Kidney epithelial cell (primary cell): ENCODE measurements at places on chromosomes 2 and 18.

- peak; percentile 29 for DNase-seq
These were observed 299.0 kb downstream of the FBXO15 start for GRCh38 chr18:73848656-73849055.

DNA sequence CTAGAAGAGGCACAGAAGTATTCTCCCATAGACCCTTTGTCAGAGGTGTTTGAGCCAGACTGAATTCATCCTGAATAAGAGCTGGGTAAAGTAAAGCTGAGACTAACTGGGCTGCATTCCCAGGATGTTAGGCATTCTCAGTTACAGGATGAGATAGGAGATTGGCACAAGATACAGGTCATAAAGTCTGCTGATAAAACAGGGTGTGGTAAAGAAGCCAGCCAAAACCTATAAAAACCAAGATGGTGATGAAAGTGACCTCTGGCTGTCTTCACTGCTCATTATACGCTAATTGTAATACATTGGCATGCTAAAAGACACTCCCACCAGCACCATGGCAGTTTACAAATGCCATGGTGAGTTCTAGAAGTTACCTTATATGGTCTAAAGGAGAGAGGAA lies 364.9 kb upstream of the TMEFF2 start:
- DNase-seq, result no peak

GRCh38 chr2:56040189-56040588 lies 116.6 kb upstream of the EFEMP1 start:
- DNase-seq, result no peak

- DNase-seq, result no peak
These were observed 27.6 kb upstream of the STAT1 start for GRCh38 chr2:191041418-191042161.

- DNase-seq, result no peak
These were observed 992.2 kb upstream of the PIK3C3 start for GRCh38 chr18:40962784-40963183.

GRCh38 chr2:10900216-10901109 lies 11.3 kb upstream of the KCNF1 start:
- no peak for DNase-seq

DNA sequence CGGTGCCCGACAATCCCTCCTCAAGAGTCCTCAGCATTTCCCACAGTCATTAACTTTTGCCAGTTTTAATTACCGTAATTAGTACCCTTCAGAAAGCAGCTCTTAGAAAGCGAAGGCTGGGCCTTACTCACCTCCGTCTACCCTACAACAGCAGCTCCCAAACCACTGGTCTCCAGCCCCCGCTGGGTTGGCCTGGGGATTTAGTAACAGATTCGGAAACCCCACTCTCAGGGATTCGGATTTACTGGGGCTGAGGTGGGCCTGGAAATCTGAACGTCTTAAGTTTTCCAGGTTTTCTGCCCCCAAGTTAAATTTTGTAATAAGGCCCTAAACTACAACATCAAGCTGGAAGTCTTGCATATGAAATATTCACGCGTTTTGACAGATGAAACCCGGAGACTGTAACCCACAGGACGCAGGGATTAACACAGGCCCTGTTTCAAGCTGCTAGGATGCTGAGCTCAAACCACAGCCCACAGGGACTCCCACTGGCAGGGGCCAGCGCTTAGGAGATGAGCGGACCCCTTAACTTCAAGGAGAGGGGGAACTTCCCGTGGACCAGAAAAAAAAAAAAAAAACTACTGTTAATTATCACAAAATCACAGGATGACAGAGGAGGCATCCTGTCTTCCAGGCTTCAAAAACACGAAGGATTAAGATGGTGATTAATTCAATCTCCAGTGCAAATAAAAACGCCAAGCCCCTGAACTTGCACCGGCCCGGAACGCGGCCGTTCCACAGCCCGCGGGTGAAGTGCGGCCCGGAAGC lies 985 bp downstream of the ILKAP start:
- DNase-seq, result no peak

DNA sequence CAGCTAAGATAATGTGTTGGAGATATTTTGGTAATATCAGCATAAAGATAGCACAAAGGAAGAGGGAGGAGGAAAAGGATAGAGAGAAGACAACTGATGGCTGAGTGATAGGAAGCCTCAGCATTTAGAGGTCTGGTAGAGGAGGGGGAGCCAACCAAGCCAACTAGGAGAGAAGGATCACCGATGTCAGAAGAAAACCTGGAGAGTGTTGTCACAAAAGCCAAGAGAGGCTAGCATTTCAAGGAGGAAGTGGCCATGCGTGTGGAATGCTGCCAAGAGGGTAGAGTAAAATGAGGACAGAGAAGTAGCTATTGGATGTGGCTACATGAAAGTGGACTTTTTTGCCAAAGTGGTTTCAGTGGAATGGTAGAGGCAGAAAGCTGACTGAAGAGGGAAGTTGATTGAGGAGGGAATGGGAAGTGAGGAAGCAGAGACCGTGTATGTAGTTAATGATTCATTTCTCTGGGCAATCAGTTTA lies 34.3 kb downstream of the LCLAT1 start:
- no peak for DNase-seq

- no peak for DNase-seq
These were observed 60.6 kb downstream of the ETAA1 start for GRCh38 chr2:67457699-67458098.

DNA sequence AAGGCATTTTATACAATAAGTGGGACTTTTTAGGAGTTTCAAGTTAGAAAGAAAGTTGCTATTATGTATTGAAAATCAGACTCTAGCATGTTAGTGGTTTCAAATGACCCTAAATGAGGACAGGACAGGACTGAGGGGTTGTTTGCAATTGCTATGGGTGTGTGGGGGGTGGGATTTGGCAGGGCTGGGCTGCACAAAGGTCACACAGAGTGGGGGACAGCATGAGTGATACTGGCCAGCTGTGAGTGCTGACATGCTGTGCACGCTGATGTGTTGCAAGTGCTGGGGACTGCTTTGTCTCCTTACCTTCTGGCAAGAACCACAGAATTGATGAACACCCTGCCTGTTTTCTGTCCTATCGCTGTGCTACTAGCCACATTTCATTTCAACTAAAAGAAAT lies 29.8 kb downstream of the RNMT start:
- DNase-seq, result no peak

DNA sequence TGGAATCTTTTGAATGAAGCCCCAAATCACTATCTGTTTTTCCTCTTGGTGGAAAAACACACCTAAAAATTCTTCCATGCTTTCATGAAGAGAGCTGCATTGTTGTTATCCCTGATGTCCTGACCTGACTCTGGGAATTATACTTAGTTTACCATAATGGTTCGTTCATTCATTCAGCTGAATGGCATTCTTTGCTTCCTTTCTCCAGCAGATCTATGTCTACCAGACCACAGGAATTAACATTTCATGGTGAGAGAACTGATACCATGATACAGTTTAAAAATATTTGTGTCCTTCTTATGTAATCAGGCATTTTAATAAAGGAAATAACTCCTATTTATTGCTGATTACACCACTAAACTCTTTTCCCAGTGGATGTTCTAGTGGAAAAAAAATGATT lies 11.1 kb upstream of the SLC4A10 start:
- DNase-seq, result no peak

DNA sequence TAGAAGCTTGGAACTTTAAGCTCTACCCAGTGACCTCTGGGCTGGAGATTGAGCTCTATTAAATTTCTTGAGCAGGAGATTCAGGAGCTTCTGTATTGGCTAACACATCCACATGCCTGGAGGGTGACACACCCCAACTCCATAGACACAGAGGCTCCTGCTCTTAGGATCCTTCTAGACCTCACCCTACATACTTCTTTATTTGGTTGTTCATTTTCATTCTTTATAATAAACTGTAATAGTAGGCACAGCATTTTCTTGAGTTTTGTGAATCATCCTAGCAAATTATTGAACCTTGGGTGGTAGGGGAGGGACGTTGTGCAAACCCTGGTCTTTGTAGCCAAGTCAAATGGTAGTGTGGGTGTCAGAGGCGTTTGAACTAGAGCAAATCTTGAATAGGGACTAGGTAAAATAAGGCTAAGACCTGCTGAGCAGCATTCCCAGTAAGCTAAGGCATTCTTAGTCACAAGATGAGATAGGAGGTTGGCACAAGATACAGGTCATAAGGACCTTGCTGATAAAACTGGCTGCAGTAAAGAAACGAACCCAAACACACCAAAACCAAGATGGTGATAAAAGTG lies 323.8 kb upstream of the GALNT5 start:
- DNase-seq, result no peak

DNA sequence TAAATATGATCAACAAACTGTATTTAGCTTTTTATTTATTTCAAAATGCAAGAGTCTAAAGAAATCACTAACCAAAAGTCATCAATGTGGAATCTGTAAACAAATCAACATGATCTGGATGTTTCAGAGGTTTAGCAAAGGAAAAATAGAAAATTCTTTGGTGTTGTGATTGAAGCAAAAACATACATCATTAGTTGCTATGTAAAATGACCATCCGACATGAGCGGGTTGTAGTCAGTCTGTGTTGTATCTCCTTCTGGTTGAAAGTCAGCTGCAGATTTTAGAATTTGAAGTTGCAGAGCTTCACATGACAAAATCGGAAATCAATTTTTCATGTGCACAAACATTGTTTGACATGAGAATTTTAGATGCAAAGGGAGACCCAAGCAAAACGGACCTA lies 63.2 kb downstream of the IRS1 start:
- DNase-seq, result no peak

GRCh38 chr2:204896146-204896545 lies 350.9 kb downstream of the PARD3B start:
- no peak for DNase-seq

- no peak for DNase-seq
These were observed 42.1 kb downstream of the TMEM37 start for GRCh38 chr2:119473621-119474370.

DNA sequence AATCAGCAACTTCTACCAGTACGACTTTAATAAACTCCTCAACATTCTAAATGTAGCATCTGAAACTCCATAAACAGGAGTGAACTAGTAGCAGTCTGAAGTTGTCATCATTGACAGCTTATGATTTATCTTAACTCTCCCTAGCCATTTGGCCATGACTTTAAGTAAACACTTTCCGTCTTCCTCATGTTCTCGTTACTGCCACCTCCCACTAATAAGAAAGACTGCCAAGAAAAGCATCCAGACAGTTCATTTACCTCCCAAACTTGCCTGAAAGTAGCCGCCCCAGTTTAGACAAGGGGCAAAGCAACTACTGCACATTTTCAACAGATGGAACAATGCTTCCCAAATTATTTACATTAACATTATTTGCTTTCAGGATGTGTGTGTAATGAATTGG lies 287.5 kb downstream of the OSR1 start:
- no peak for DNase-seq

GRCh38 chr2:157364257-157364974 lies 38.8 kb upstream of the ERMN start:
- no peak for DNase-seq

DNA sequence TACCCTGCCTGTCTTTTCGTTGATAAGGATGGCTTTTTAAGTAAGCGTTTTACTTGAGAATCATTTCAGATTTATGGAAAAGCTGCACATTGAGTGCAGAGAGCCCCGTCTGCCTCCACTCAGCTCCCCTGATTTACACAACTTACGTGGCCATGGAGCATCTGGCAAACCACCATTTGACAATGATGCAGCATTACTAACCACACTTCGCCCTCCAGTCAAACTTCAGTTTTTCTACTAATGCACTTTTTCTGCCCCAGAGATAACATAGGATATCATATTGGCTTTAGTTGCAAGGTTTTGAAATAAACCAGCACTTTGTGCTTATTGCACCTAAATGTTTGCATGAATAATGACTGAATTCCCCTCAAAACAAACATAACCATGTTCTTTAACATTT lies 165.1 kb upstream of the TPO start:
- no peak for DNase-seq

- no peak for DNase-seq
These were observed 253.7 kb downstream of the DYM start for GRCh38 chr18:49206717-49207116.

- DNase-seq, result peak; percentile 50
These were observed 252.6 kb downstream of the AGAP1 start for GRCh38 chr2:235746257-235746934.

DNA sequence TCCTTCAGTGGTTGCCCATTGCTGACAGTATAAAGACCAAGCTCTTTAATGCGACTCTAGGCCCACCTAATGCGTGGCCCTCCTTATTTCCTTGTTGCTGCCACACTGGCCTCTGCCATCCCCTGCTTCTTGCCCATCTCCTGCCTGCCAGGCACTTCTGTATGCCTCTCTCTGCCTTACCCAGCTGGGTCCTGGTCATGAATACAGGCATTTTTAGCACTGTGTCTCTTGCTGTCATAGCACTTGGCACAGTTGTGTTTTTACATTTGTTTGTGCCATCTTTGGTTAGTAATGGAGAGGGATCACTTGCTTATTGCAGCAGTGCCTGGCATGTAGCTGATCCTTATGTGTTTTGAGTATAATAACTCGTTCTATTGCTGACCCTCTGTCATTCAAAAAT lies 38.7 kb downstream of the MAP4K4 start:
- no peak for DNase-seq

DNA sequence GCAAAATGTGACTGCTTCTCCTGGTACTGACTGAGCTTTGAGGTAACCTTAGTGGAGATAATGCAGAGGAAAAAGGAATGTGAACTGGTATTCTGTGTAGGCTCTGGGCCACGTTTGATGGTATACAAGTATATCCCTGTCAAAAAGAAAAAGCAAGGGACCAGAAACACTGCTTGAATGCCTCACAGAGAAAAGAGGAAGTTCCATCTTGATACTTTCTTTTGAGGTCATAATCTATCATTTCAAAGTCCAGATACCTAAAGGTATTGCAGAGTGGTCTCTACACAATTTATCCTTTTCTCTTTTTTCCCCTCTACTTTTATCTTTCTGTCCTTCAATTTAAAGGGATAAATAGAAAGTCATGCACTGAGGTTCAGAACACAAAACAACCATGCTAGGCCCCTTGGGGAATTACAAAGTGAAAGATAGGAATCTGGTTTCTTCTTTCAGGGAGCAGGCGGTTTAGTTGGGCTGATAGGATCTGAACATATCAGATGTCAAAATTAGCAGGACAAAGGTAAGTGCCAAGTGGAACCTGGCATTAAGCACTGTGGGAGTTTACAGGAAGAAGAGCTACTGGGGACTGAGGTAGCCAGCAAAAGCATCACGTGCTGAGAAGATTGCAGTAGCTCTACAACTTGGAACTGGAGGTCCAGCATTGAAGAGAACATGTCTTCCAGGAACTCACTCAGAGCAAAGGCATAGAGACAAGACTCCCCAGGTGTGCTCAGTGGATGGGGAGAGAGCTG lies 121.2 kb downstream of the LYPD6 start:
- DNase-seq, result no peak

- DNase-seq, result no peak
These were observed 21.1 kb downstream of the INPP5D start for GRCh38 chr2:233081232-233081730.

GRCh38 chr18:26487437-26487836 lies 60.9 kb downstream of the KCTD1 start:
- no peak for DNase-seq

DNA sequence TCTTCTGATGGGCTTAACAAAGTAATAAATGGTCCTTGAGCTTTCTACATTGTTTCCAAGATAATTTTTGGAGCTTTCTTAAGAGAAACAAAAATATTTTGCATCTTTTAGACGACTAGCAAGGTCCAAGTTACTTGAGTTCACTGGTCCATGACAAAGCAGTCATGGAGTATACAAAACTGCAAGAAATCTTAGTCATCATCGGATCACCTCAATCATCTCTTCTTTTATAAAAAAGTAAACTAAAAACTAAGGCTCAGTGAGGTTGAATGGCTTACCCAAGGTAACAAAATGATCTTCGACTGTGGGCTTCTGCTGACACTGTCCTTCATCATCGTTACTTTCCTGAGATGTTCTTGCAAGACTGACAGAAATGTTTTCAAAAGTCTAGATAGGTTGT lies 11.9 kb downstream of the FIGN start:
- DNase-seq, result no peak

GRCh38 chr18:24272229-24272525 lies 125.4 kb downstream of the OSBPL1A start:
- no peak for DNase-seq
